ENCODE measurements at places on chromosomes 7 and 10.

GRCh38 chr10:84077768-84078167 lies 61.5 kb upstream of the GHITM start:
- no peak for DNase-seq

- no peak for DNase-seq
Observed at GRCh38 chr10:98815039-98815885, 368.5 kb upstream of the HPS1 start.

DNA sequence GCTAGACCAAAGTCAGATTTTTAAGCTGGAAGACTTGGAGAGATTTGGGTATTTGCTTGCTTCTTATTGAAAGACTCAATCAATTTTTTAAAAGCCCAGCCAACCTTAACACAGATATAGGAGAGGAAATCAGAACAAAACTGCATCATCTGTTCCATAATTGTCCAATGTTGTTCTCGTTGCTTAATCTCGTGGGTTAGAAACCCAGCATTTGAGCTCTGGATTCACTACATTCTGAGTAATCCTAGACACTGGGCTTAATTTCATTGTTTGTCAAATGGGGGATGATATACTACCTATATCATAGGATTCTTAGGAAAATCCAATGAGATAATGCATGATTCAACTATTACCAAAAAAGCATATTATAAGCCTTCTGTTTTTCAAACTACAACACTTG lies 48.9 kb downstream of the CALD1 start:
- no peak for DNase-seq

GRCh38 chr10:103543617-103544525 lies 50.4 kb downstream of the NEURL1 start:
- no peak for DNase-seq

DNA sequence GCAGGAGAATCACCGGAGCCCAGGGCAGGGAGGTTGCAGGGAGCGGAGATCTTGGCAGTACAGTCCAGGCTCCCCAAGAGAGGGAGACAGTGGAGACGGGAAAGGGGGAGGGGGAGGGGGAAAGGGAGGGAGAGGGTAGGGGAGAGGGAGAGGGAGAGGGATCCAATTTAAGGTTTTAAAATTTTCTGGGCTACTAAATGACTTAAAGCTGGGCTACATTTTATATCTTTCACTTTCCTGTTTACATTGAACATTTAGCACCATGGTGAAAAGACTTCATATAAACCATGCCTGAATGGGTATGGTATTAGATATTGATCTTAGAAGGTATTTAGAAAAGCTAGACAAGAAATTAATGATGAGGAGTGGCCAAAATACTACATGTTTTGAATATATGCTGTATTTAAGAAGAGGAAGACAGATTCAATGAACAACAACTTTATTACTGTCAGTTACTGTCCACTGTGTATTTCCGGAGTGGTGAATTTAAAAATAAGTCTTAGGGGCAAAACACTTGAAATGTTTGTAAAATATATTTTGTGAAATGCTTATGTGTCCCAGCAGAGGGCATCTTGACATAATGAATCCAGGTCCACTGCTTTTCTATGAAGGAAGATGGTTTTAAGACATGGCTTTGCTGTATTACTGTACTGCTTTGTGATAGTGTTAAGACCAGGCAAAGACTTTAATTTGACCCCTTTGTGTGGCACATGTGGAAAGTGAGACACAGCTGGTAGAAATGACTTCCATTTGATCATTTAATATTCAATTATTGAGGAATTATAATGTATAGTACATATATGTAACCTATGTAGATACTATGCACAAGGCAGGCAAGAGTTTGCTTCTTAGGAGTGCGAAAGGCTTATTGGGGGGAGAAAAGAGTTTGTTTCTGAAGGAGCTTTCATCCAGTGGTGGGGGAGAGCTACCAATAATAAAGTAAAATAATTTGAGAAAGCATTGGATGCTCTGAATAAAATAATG lies 52.8 kb downstream of the NRF1 start:
- DNase-seq = no peak
